ENCODE measurements at places on chromosomes 13 and 19.
A peak's percentile ranks its signal among the peaks of the same experiment; 100 is the strongest.

DNA sequence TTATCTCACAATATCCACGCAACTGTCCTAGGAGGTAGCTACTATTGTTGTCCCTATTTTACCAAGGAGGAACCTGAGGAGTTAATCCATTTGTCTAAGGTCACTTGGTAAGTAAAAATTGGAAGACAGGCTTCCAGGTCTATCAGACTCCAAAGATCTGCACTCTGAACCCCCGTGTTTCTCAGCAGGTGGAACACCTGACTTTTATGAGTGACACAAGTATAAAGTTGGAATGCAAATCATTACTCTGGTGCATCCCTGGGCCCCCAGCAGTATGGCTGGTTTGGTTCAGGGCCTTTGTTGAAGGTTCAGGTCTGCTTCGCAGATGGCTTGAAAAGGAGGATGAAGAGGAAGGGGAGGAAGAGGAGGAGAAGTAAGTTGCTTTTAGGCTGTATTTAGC, 46.0 kb downstream of the RGCC start:
- H3K27ac ChIP-seq = no peak overlapping the region
- H3K27me3 ChIP-seq = no peaks in the 10 kb centered on the region
- no peak for DNase-seq
- H3K4me3 ChIP-seq = no peak overlapping the region
- H3K36me3 ChIP-seq = no peaks in the 10 kb centered on the region

DNA sequence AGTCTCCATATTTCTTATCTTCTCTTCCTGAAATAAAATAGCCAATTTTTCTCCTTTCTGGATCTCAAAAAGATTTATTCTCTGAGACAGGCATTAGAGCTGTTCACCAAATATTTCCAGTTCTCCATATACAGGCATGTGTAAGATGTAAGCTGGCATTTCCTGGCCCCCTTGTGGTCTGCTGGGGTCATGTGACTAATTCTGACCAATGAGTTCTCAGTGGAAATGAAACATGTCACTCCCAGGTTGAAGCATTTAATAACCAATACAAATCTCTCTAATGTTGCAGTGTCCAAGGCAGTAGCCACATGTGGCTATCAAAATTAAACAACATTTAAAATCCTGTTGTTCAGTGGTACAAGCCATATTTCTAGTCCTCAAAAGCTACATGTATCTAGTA, 14.8 kb upstream of the CACNA1A start:
- H3K4me1 ChIP-seq = no peaks in the 10 kb centered on the region
- H3K4me3 ChIP-seq = no peak overlapping the region
- DNase-seq = no peak
- H3K36me3 ChIP-seq = no peaks in the 10 kb centered on the region
- no peaks in the 10 kb centered on the region for H3K27me3 ChIP-seq
- H3K27ac ChIP-seq = no peak overlapping the region

GRCh38 chr13:40566811-40567210, 99.6 kb downstream of the FOXO1 start:
- DNase-seq = no peak
- peaks cover 11% of the 10 kb centered on the region for H3K4me1 ChIP-seq
- no peaks in the 10 kb centered on the region for H3K36me3 ChIP-seq
- no peak overlapping the region for H3K4me3 ChIP-seq
- H3K27ac ChIP-seq = no peak overlapping the region

GRCh38 chr19:49362929-49363267, 682 bp upstream of the TEAD2 start:
- H3K4me1 ChIP-seq = peaks cover 7% of the 10 kb centered on the region
- DNase-seq = no peak
- H3K4me3 ChIP-seq = 0 out of 2 replicates have a peak overlapping the region, but pooled peaks have one; percentile 1
- H3K27me3 ChIP-seq = peaks cover 12% of the 10 kb centered on the region
- H3K36me3 ChIP-seq = no peaks in the 10 kb centered on the region
- H3K27ac ChIP-seq = no peak overlapping the region

GRCh38 chr13:80668452-80668851, 327.5 kb upstream of the SPRY2 start:
- DNase-seq = no peak
- no peaks in the 10 kb centered on the region for H3K4me1 ChIP-seq
- H3K27ac ChIP-seq = no peak overlapping the region
- H3K27me3 ChIP-seq = no peaks in the 10 kb centered on the region
- H3K4me3 ChIP-seq = no peak overlapping the region

DNA sequence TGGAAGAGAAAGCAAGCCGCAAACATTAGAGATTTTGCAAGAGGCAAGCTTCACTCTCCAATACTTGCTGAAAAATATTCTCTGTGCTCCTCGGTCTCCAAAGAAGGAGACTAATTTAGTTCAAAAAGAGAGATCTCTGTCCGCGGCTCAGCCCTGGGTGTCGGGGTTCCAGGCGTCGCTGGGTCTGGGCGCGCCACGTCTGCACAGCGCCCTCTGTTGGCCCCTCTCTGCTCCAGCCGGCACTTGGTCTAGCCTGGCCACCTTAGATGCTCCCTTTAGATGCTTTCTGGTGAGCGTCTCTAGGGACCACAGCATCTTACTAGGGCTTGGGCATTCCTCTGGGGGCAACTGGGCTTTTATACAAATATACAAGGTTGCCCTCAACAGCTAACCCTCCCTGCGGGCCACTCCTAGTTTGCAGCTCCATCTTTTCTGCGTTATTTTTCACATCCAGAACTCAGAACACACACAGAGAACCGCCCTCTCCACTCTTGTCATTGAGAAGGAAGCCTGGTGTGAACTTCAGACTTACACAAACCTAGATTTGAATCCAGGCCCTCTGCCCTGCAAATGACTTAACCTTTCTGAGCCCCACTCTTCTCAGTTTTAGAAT, 78.3 kb downstream of the CYSLTR2 start:
- no peak overlapping the region for H3K4me3 ChIP-seq
- no peak overlapping the region for H3K27ac ChIP-seq
- DNase-seq = no peak
- H3K4me1 ChIP-seq = no peaks in the 10 kb centered on the region

DNA sequence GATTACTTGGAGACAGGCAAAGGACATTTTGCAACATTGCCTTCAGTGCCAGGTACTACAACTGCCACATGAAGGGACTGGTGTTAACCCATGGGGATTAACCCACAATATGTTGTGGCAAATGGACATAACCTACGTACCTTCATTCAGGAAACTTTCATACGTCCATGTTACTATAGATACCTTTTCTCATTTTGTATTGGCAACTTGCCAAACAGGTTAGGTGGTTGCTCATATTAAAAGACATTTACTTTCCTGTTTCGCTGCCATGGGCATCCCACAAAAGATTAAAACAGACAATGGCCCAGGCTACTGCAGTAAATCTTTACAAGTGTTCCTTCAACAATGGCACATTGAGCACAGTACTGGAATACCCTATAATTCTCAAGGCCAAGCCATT, 925.3 kb downstream of the SLITRK6 start:
- H3K27me3 ChIP-seq = no peaks in the 10 kb centered on the region
- no peak for DNase-seq
- no peaks in the 10 kb centered on the region for H3K4me1 ChIP-seq

DNA sequence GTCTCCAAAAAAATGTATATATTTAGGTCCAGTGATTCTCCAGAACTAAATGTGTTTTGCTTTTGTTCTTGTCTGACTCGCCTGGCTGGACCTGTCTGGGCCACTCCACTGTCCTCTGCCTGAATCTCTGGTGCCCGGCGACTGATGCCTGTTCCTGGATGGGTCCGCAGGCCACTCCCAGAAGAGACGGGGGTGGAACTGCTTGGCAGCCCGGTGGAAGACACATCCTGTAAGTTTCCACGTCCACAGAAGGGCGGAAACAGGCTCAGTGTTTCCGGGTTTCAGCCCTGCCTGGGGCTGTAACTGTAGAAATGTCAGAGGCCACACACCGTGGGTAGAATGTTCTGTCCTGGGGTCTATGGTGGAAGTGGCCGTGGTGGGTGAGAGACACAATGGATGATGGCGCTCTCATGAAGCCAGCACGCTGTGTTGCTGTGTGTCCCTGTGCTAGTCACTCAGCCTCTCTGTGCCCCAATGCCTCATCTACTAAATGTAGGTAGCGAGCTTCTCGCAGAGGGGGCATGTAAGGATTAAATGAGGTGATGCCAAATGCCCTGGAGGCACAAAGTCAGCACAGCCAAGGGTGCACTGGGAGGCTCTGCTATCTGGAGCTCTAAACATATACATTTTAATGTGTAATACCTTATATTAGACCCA, 22.0 kb downstream of the ATCAY start:
- H3K4me1 ChIP-seq = no peaks in the 10 kb centered on the region
- no peaks in the 10 kb centered on the region for H3K27me3 ChIP-seq
- DNase-seq = no peak
- no peak overlapping the region for H3K4me3 ChIP-seq
- H3K27ac ChIP-seq = no peak overlapping the region

DNA sequence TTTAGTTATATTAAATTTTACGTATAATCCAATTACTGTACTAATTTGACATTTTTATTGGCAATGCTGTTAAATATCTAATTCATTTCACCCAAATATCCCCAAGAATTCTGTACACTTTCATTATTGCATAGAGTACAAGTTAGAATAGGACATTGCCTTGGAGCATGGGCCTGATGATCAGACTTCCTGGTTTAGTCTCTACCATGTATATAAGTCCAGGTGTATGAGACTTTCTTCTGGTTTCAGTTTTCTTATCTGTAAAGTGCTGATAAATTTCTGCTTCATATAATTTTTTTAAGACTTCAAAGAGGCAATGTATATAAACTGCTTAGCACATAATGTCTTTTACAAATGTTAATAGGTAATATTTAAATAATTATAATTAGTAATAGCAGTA, 179.4 kb downstream of the KLF12 start:
- no peak overlapping the region for H3K4me3 ChIP-seq
- no peaks in the 10 kb centered on the region for H3K36me3 ChIP-seq
- no peaks in the 10 kb centered on the region for H3K27me3 ChIP-seq
- DNase-seq = no peak
- no peak overlapping the region for H3K27ac ChIP-seq
